ENCODE measurements at places on chromosomes 11 and 22.

GRCh38 chr11:124170801-124171586 lies 12.2 kb upstream of the OR10D3 start:
- DNase-seq = no peak

- DNase-seq = peak; percentile 33
These were observed 8.3 kb downstream of the SMTN start for GRCh38 chr22:31089160-31090100.

DNA sequence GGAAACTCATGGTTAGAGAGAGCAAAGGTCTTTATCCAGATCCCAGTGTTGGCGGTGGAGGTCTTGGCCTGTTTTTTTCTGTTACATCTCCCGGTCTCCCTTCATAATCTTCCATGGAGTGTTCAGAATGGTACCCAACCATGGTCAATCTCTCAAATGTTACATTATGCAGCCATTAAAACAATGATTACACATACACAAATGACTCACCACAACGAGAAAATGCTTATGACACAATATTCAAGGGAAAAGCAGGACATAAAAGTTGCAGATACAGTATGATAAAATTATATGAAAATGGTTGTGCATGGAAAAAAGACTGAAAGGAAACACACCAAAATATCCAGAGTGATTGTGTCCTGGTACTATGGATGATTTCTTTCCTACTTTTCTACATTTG lies 17.8 kb upstream of the CSNK1E start:
- DNase-seq = no peak

DNA sequence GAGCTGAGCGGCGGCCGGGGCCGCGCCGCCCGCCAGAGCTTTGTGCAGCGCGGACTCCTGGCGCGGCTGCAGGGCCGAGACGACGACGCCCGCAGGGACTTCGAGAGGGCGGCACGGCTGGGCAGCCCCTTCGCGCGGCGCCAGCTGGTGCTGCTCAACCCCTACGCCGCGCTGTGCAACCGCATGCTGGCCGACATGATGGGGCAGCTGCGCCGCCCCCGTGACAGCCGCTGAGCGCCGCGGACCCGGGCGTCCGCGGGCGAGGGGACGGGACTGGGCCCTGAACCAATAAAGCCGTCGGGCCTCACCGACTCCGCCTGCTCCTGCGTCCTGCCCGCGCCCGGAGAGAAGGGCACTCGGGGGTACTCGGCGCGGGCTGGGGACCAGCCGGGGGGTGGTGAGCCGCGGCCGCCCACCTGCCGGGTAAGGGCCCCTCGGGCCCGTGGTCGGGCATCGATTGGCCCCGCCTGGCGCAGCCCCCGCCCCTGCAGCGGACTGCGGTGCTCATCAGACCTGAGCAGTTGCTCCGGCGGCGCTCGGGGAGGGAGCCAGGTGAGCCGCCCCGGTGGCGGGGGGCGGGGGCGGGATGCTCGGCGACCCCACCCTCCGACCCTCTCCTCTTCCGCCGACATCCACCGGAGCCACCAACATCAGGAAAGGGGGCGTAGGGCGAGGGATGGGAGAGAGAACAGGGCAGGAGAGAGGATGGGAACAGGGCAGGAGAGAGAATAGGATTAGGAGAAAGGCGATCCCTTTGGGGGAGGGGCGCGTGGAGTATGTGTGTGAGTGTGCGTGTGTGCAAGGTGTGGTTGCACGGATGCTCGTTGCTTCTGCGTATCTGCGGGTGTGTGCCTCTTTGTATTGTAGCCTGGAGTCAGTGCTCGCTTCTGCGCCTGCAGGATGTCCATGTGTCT lies at the start of gene TMEM25:
TSS of gene TMEM25 (plus strand) at position 510 of the 914 bp plus-strand sequence. CDS start 610 bp downstream, outside the sequence.
- DNase-seq = peak; percentile 12

DNA sequence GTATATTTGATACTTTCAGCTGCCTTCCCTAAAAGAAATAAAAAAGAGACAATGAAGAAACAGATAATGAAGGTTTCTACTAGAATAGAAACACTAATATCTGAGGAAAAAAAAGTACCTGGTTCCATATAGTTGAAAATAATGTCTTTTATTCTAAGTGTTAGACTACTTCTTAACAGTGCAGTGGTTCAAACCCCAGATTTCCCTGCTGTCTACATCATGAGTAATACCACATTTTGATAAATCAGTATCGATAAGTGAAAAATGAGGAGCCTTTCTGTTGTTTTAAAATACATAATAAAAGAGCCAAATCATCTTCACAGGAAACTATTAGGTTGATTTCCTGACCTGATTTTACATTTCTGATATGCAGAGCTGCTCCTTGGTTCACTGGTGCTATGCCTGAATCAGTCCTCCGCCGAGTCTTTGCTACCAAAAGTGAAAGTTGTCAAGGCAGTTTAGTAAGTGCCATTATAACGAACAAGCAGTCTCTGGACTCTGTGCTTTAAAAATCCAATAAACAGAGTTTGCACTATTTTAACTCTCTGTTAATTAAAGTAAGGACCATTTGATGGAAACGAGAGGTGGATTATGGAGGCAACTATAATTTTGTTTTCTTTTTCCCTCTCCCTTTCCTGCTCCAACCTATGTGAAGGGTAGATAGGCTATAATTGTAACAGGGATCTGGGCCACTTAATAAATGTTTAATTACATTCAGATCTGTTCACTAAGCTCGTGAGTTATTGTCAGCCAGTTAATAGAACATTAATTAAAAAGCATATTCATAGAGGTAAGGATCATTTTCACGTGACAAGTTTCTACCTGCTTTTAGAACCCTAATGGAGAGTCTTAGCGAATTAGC lies 724.5 kb upstream of the RAG2 start:
- no peak for DNase-seq

DNA sequence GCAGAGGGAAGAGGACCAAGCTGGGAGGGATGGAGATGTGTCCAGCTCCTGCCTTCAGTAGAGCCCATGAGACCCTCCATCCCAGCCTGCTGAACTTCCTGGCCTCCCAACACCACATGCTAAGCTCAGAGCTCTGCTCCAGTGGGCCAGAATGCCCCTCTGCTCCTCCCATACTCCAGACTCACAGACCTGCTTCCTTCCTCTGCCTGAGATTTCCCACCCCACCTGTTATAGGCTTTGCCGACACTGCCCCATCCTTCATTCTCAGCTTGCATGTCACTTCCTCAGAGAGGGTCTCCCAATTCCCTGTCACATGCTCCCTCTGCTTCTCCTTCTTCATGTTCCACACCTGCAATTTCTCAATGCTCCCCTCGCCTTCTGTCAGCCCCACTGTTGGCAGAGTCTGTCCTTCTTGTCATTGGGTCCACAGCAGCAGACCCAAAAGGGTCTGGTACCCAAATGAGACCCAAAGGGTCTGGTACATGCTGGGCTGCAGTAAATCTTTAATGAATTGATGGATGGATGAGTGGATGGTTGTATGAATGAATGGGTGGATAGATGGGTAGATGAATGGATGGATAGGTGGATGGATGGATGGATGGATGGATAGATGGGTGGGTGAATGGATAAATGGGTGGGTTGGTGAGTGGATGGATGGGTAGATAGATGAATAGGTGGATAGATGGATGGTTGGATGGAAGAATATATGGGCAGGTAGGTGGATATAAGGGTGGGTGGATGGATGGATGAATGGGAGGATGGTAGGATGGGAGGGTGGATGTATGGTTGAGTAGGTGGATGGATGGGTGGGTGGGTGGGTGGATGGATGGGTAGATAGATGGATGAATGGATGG lies 105.3 kb upstream of the FGF3 start:
- DNase-seq = no peak

All from MM.1S (cell line).